Activated T-cell treated with anti-CD3 and anti-CD28 coated beads for 24 hours (primary cell): ENCODE measurements at places on chromosomes 3 and 15.

- no peak for DNase-seq
These were observed 20.2 kb downstream of the SIN3A start for GRCh38 chr15:75431270-75431669.

- no peak for DNase-seq
These were observed 564 bp upstream of the GRM7 start for GRCh38 chr3:6860149-6860953.

DNA sequence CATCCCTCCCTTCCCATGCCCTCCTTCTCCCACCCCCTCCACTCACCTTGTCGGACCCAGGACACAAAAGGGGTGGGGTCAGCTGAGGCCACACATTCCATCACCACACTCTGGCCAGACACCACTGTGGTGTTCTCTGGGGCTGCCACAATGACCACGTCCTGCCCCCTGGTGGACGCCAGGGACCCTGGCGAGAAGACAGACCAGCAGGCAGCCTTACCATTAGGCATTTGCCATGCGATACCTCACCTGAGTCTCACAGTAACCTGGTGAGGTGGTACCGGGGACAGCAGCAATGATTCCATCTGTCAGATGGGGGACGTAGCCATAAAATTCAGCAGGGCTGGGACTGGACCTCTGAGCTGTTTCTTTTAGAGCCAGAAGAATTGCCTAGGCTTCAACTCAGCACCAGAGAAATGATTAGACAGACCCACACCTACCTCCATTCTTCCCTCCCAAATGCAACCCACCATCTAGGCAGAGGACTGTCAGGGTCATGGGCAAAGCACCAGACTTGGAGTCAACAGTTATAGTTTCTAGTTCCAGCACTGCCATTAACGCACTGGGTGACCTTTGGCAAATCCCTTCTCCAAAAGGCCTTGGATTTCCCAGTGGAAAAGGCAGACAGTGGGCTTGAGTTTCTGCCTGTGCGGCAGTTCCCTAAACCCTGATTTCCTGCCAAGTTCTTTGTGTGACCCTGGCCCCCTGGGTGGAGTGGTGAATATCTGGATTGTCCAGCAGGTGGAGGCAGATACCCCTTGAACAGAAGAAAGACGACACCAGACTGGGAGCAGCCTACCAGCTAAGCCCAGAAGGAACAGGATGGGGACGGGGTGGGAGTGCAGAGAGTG is 21.8 kb downstream of the IGDCC4 start:
- no peak for DNase-seq

- no peak for DNase-seq
These were observed 41.7 kb upstream of the PRICKLE2 start for GRCh38 chr3:64266983-64267382.

- no peak for DNase-seq
These were observed 143.6 kb upstream of the GRM7 start for GRCh38 chr3:6717026-6717943.

DNA sequence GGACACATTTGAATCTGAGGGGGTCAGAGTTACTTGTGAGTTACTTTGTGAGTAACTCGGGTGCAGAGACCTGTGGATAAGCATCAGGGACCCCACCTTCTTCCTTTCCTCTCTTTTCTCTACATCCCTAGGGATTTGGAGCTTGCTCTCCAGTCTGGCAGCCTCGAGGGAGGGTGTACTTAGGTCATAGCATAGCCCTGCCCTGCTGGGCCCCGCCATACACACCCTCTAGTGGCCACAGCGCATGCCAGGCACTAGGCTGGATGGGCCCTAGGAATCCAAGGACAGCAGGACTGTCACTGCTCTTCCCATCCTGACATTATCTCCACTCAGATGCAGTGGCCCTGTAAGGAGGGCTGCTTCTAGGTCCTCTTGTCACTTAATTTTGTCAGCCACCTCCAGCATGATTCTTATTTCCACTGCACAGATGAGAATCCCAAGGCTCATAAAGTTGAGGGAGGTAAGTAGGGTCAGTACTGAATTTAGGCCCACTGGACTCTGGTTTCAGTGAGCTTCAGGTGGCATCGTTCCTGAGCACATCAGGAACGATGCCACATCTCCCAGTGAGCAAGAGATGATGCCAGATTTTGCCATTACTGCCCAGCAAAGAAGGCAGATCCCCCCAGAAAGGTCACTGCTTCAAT is 3.6 kb upstream of the SMAD6 start:
- DNase-seq, result no peak

- DNase-seq, result no peak
These were observed 5.2 kb downstream of the MCTP2 start for GRCh38 chr15:94236608-94237007.

DNA sequence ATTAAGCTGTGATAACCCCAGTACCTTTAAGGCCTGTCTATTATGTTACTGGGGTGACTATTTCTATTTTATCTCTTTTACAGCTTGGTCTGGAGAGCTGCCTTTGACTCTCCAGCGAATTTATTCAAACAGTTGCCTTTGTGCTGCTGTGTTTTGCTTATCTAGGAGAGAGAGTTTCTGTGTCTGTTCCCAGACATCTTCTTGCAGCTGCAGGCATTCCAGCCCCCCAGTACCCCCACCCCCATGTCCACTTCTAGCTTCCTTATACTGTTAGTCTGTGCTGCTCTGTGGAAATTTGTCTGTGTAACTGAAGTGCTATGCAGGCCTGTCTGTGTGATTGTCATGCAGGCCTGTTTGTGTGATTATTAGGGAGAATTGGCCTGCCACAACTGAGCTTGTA is 713.7 kb upstream of the SEMA6D start:
- DNase-seq, result no peak

DNA sequence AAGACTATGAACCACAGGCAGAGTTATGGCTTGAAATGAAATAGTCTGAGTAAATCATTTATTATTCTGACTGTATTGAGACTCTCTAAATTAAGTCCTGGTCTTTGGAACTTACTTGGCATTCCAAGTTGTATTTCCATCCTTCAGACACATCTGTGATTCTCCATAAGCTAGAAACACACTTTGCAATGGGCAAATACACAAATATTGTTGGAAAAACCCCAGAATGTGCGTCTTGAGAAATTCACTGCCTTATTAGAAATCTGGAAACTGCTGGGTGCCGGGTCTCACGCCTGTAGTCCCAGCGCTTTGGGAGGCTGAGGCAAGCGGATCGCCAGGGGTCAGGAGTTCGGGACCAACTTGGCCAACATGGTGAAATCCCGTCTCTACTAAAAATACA is 87.8 kb downstream of the WWTR1 start:
- DNase-seq, result no peak

DNA sequence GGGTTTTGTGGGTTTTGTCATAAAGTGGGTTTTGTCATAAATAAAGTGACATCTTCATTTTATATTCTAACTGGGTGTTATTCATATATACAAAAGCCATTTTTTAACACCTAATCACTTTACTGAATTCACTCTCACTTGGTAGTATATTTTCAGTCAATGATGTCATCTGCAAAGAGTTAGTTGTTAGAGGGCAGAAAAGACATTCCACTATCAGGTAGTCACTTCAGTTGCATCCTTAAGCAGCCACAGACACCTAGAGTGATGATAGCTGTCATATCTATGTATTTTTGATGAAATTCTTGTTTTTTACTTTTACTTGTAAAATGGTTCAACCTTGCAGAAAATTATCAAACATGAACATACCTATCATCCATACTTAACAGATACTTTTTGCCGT is 89.0 kb downstream of the DHX36 start:
- DNase-seq, result no peak

GRCh38 chr15:69893863-69894262 is 203.9 kb downstream of the TLE3 start:
- no peak for DNase-seq

- DNase-seq, result no peak
These were observed 165.8 kb upstream of the KCNMB2 start for GRCh38 chr3:178370387-178370786.

GRCh38 chr3:141030296-141030695 is 20.9 kb upstream of the SPSB4 start:
- no peak for DNase-seq

GRCh38 chr15:38854506-38854905 is 289.9 kb upstream of the RASGRP1 start:
- DNase-seq, result no peak

- DNase-seq, result peak; percentile 2
These were observed 44.0 kb downstream of the MFSD1 start for GRCh38 chr3:158845765-158846350.

DNA sequence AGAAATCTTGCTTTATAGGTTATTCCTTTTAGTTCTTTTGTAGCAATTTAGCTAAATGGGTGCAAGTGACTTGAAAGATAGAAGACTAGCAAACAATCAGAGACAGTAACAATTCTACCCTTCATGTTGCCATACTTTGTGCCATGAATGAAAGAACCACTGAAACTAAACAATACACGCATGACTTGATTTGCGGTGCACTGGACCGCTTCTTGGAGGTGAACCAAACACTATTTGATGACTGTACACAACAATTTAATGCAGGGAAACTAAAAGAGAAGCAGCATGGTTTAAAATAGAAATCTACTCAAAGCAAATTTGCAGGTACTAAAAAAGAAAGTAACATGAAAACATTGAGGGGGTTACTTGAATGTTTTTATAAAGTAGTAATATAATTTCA is 331.0 kb upstream of the RARB start:
- DNase-seq, result no peak

GRCh38 chr3:166575161-166575560 is 737.9 kb upstream of the BCHE start:
- DNase-seq, result no peak
